ENCODE measurements at places on chromosomes 6 and 20.

- no peak for DNase-seq
Measured at GRCh38 chr6:1423578-1423977, 34.2 kb downstream of the FOXF2 start.

- DNase-seq, result no peak
Measured at GRCh38 chr20:44471481-44471882, 4.2 kb upstream of the TTPAL start.

DNA sequence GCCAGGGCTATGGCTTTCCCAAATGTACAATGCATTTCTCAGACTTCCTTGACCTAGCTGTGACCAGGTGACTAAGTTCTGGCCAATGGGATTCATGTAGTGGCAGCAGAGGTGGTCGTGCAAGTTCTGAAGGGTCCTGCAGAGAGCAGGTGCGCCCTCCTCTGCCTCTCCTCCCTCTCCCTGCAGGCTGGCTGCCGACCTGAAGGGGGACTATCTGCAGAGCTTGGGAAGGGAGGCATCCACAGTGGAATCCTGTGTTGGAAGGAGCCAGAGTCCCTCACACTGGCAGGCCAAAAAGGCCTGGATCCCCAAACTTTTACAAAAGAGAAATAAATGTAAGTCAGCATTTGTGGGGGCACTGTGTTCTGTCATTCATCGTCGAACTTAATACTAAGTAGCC is 66.6 kb downstream of the CDH26 start:
- DNase-seq, result no peak

DNA sequence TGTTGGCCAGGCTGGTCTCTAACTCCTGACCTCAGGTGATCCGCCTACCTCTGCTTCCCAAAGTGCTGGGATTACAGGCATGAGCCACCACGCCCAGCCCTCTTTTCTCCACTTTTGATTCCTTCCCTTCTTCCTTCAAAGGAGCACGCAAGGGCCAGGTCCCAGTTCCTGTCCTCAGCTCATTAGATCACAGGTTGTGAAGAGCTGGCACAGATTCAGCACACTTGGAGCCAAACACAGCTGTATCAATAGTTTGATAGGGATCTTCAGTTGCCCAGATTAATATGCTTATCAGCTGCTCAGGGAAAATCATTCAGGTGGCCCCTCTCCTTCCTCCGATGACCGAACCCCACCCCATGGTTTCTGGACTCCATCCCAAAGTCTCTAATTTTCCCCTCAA is 14.4 kb upstream of the SLC22A23 start:
- DNase-seq, result no peak

GRCh38 chr6:169324656-169325459 is 71.2 kb upstream of the THBS2 start:
- DNase-seq, result no peak

DNA sequence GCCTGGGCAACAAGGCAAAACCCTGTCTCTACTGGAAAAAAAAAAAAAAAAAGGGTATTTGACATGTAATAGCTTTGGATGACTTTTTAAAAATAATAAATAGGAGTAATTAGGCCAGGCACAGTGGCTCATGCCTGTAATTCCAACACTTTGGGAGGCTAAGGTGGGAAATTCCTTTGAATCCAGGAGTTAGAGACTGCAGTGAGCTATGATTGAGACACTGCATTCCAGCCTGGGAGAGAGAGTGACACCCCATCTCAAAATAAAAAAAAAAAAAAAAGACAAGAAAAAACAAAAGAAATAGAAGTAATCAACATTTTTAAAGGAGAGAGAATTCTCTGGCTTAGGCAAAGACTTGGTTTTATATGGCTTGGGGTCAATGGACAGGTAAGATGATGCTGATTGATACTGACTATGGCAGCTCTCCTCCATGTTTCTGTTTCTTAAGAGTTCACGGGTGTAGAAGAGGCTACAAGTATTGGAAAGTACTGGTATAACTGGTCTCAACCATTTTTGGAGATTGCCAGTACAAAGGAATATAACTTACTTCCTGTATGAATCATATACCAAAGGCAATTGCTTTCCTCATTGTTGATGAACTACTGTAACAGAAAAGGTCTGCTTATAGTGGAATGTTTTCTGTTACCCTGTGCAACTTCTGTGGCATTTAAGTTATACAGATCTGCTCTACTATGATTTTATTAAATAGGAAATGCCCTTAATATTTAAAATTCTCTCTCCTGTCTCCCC is 10.1 kb downstream of the MAP3K5 start:
- DNase-seq, result no peak

- DNase-seq, result no peak
Measured at GRCh38 chr6:40891686-40892085, 147.3 kb downstream of the UNC5CL start.

GRCh38 chr6:117317261-117317660 is 51.9 kb downstream of the VGLL2 start:
- DNase-seq, result peak; percentile 1

DNA sequence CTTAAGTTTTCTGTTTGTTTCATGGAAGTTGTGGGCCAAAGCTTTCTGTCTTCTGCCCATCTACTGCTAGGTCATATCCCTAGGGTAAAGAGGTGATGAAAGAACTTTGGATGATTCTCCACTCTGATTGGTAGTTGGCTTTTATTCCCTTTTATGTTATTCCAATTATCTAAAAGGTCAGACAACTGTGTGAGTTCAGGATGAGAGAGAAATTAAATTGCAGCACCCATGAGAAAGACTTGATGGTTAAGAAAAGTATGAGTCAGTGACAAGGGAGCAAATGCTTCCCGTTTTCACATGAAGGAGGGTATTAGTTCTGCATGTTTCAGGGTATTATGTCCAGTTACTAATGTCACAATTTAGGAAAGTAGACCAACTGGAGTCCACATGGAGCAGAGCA is 136.3 kb downstream of the CD109 start:
- DNase-seq, result no peak

DNA sequence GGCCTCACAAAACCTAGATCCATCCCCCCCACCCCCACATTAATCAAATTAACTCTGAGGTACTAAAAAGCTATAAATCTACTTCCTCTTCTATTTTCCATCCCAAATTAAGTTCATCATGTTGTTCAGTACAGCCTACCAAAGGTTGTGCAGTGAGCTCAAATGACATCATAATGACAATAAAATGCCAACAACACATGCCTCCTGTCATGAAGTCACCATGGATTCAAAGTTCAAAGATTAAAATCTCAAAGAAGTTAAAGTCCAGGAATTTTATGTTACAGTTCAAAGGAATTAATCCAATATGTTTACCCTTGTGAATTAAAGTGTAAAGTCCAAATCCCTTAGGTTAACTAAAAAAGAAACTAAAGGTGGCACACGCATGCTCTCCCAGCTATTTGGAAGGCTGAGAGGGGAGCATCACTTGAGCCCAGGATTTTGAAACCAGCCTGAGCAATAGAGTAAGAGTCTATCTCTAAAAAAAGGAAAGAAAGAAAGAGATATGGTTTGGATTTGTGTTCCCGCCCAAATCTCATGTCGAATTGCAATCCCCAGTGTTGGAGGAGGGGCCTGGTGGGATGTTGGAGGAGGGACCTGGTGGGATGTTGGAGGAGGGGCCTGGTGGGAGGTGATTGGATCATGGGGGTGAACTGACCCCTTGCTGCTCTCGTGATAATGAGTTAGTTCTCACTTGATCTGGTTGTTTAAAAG is 25.7 kb upstream of the SIRT5 start:
- DNase-seq, result no peak

GRCh38 chr20:14617123-14617522 is 279.7 kb upstream of the FLRT3 start:
- DNase-seq, result no peak

DNA sequence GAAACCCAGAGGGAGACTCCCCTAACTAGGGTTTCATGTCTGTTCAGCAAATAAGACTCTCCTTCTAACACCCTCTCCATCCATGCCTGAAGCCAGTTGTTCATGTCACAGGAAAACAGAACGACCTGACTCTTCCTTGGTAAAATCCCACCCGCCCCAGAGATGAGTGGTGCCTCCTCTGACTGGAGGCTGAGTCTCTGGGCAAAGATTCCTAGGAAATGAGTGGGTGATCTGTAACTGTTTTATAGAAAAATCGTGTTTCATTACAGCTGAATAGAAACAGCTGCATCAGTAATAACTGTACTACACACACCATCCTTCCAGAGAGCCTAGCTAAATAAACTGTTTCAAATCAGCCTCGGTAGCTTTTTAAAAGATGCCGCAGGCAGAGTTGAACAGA is 37.4 kb upstream of the MRPS10 start:
- no peak for DNase-seq

GRCh38 chr6:159061805-159062563 is 17.2 kb upstream of the TAGAP start:
- DNase-seq, result no peak

DNA sequence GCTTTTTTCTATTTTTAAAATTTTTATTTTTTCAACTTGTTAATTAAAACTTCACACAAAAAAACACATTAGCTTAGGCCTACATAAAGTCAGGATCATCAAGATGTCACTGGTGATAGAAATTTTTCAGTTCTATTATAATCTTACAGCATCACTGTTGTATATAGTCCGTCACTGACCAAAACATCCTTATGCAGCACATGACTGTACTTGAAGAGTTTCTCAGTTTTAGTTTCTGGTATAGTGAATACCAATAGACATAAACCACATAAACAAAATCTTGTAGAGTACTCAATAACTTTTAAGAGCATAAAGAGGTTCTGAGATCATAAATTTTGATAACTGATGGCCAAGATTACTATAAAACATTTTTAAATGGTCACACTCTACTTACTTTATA is 71.8 kb downstream of the ASCC3 start:
- no peak for DNase-seq

- no peak for DNase-seq
Measured at GRCh38 chr6:11315743-11316437, 83.4 kb upstream of the NEDD9 start.

- no peak for DNase-seq
Measured at GRCh38 chr6:161434921-161435747, 161.3 kb upstream of the AGPAT4 start.

DNA sequence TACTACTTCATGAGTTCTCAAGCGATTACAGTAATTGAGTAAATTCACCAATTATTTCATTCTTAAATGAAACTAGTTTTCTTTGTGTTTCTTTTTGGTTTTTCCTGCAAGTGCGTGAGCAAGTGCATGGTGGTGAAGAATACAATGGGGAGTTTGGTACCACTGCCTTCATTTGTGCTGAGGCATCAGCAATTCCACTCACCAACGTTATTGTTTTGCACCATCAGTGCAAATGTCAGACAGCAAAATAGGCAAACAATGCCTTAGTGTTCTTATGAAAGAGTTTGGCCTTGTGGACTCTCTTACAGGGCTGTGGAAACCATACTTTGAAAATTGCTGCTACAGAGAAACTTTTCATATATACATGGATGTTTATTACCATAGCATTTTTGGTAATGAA is 8.2 kb downstream of the CDH26 start:
- DNase-seq, result no peak

GRCh38 chr20:48747840-48748414 is 79.9 kb downstream of the PREX1 start:
- no peak for DNase-seq

- DNase-seq, result no peak
Measured at GRCh38 chr6:131640576-131640975, 3.5 kb downstream of the ENPP3 start.
